ENCODE measurements at places on chromosomes 11 and 22.
A peak's percentile ranks its signal among the peaks of the same experiment; 100 is the strongest.

DNA sequence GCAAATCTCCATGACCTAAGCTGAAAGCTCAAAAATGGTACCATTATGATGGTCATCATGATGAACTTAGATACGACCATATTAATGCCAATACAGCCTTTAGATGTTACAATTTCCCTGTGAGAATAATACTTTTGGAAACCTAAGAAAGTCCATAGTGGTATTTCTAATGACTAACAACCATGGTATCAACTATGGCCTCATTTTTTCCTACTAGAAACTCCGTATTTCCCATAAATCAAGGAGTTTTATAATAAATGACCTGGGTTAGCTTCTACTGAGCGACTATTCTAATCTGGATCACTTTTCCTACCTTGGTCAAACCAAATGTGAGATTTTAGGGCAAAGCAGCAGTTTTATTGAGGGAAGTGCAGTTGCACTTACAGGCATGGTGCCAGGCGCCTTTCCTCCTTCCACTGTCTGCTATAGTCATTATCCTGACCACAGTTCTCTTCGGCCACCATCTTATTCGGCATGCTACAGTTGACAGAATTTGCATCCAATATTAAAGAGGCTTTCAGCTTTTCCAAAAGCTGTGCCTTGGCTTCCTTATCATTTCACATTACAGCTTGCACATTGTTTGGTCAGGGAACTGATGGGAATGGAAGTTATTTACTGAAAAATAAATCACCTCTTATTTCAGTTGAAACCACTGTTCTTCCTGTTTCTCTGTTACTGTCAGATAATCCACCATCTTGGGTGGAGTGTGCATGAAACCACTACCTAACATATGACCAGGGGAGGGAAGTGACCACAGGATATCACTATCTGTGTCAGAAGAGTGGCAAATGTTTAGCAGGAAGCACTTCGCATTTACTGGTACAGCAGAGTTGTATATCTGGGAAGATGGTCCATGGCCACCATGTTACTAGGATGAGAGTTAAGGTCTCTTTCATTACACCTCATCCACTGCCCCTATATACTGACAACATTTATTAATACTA lies 74.5 kb upstream of the PICALM start:
- no peak for DNase-seq

DNA sequence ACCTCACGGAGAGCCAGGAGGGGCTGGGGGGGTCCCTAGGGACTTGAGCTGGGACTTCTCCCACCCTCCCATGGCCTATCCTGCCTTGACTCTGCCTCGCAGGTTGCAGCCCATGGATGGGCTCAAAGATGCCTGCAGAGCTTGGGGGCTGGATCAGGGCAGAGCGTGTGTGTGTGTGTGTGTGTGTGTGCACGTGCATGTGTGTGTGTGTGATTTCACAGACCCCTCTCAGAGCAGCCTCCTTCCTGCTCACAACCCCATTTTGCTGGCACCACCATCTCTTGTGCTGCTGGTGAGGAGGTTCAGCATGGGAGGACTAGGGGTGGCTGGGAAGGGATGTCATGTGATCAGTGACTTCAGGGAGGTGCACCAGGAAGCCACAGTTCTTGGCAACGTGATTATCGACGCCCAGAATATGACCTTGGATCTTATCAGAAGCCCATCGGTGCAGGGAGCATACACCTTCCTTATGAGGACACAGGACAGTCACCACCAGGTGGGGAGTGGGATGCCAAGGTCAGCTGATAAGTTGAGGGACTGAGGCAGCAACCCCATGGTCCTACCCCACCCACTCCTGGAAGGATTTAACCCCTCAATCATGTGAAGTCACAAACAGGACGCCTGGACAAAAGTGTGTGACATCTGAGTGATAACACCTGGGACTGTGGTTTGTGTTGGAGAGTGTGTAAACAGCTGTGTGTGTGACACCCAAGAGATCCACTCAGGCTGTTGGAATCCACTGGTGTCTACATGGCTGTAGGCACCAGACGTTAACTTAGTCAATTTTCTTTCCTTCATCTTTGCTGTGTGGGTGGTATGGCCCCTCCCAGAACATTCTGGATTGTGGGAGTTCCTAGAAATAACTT lies 1.8 kb upstream of the NAALADL1 start:
- no peak for DNase-seq

DNA sequence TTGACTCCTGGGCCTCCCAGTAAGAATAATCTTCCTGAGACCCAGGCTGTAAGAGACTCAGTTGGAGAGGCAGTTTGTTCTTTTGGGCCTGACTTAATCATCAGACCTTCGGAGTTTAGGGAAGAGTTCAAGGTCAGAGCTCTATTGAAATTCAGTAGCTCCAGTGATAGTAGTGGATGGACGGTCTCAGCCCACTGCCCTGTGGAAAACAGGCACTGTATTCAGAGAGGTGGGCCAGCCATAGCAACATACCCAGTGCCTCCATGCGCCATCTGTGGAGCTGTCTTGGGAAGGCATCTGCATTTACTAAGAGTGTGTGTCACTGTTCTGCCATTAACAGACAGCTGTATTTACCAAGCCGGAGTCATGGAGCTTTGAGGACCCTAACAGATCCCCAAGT lies 2.9 kb downstream of the SMARCB1 start:
- no peak for DNase-seq

DNA sequence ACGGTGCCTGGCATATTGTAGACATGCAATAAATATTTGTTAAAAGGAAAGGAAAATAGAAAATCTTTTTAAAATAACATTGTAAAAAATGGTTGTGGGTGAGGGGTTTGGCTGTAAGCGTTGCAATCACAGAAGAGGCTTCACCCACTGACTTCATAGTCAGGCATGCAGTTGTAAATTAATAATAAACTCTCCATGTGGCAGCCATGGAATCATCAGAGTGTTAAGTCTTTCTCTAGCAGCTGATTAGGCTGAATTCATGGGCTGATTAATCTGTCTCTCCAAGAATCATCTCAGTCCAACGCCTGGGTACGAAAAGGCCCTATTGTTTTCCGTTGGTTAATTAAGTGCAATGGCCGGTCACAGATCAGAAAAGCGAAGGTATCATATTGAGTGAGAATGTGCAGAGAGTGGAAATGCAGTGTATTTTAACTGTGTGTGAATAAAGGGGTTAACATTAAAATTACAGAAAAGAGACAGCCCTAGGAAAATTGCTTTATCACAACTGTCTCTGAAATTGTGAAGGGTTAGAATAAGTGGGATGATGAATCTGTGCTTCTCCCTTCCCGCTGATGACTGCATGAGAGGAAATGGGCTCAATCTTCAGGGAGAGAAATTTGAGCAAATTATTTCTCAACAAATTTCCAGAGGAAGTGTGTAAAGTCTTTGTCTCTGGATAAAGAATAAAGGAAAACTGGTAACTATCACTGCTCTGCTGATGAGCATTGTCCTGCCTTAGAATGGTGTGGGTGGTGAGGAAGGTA lies 269.0 kb downstream of the FAM76B start:
- no peak for DNase-seq

DNA sequence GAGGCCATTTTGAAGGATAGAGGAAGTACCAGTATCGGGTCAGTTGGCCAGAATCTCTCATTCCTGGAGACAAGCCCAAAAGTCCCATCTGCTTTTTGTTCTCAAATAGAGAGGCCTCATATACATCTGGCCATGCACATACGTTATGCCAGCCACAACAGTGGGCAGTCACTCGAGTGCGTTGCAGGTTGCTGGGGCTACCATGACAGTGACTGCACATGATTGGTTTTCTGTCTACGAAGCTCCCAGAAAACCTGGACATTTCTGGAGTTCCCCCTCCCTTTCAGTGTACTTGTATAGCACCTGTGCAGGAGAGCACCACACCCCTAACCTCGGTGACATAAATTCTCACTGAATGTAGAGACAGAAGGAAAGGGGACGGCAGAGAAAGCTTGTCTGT lies 62.1 kb downstream of the C22orf31 start:
- DNase-seq = no peak

GRCh38 chr11:16217631-16218030 lies 138.7 kb downstream of the SOX6 start:
- DNase-seq = no peak

DNA sequence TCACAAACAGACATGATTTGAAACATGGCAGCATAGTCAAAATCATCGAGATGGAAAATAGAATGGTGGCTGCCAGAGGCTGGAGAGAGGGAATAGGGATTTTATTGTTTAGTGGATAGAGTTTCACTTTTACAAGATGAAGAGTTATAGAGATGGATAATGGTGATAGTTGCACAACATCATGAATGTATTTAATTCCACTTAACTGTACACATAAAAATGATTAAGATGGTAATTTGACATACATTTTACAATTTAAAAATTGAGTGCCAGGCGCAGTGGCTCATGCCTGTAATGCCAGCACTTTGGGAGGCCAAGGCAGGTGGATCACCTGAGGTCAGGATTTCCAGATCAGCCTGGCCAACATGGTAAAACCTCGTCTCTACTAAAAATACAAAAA lies 21.2 kb downstream of the TTC28 start:
- DNase-seq = no peak

DNA sequence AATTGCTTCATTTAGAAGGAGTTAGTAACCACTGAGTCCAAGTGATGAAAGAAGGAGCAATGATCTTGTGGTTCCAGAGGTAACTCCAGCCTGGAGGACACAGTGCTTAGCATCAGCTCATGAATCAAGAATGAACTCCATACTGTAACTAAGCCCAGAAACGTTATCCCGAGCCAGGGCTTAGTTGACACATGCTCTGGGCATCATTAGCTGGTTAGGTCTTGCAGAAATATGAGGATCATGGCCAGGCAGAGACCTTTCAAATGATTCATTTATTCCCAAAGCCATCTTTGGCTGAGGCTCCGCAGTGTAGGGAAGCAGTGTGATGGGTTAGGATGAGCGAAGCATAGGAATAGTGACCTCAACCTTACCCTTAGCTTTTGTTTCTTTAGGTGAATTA lies 277.4 kb downstream of the FAM76B start:
- DNase-seq = no peak

- DNase-seq = no peak
Observed at GRCh38 chr11:34586488-34587281, 34.2 kb upstream of the EHF start.

DNA sequence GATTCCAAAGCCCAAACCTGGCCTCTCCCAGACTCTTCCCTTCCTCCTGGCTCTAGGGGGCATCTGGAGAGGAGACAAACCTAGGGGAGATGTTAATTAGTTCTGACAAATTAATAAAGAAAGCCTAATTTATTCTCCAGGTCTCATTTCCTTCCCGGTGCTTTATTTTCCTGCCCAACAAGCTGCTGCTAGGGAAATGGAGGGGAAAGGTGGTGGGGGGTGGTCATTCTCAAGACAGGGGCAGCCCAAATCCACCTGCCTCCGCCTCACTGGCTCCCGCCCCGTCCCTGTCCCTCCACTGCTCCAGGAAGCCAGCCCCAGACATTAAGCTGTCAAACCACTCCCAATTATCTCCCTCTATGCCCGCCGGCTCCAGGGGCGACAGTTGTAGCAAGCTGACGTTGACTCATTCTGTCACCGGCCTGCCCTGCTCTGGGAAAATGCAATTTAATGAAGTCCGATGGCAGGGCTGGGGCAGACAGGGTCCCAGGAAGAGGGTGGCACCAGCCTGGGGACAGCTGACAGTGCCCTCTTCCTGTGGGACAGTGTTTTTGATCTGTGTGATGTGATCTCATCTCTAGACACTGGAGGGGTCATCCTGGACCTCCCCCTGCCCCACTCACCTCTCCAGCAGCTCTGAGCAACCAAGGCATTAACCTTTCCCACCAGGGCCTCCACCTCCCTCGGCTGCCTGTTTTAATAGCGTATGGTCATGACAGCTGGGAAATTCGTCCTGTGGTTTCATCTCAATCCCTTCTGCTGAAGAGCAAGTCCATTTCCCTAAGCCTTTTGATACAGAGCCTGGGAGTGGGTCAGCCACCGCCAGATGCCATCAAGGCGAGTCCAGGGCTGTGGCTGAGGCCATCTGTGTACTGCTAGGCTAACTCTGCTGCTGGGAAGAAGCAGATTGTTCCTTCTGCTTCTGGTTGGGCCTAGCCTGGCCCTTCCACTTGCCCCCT lies 27.1 kb downstream of the NECTIN1 start:
- no peak for DNase-seq

DNA sequence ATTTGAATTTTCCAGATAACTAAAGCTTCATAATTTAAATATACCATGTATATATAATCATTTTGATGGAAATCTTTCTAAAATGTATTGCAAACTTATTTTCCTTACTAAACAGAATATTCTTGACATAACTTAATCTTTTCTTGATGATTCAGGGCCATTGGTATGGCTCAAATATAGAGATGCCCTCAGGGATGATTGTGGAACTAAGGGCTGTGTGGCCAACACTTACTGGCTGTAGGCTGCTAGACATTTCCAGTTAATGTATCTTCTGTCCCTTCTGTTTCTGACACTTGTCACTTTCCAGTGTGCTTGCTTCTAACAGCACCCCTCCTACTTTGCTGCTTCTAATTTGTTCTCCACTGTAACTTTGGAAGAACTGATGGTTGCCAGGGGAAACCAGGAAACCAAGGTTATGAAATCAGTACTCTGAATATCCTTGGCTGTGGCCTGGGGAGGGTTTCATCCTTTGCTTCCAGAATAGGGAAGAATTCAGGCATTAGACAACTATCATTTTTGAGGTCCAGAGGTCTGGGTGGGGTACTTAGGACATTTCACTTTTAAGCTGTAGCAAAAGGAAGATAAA lies 697.2 kb downstream of the ETS1 start:
- DNase-seq = peak; percentile 5

DNA sequence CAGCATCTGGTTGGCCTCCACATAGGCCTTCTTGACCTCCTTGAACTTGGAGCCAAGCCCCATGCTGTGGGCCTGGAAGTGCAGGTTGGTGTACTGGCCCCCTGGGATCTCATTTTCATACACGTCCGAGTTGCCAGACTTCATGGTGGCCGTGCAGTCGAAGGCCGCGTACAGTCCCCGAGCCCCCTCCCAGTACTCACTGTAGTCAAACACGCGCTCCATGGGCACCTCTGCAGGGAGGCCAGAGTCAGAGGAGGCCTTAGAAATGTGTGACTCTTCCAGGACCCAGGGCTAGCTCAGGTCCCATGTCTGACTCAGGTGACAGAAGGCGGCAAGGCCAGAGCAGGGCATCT lies 6.7 kb upstream of the LRFN4 start:
- no peak for DNase-seq

- no peak for DNase-seq
Observed at GRCh38 chr11:24828938-24829605, 332.2 kb downstream of the LUZP2 start.

DNA sequence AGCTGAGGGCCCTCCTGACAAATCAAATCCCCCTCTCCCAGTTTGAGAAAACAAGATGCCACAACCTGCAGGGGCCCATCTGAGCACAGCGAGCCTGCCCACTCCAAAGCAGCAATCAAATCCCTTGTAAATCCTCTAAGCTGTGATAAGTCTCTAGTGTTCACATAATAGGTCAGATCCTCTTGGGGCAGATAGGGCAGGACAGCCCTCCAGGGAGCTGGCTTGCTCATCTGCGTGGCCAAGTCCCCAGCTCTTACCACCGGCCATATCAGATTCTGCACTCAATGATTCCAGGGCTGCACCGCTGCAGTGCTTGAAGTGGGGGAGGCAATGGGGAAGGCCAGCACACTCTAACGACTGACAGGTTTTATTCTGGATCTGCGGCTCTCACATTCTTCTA lies 29.6 kb upstream of the FLI1 start:
- DNase-seq = no peak

Measured in nucleus accumbens (tissue), 56 donors.